Epithelial cell of alveolus of lung (primary cell): ENCODE measurements at places on chromosomes 4 and X. TPM values are rescaled to one million over a fixed set of nuclear protein-coding genes. Genes with fewer than 3 reads are reported as not detected.

ANTXR2 gene
- 69.7 and 93.1 TPM in 2 replicates for total RNA-seq

SPOCK3 gene
- total RNA-seq, result 0.52 and 0.56 TPM in 2 replicates

TEX13C gene
- total RNA-seq, result not detected in 2 replicates

MTTP gene
- 0.08 and 0.26 TPM in 2 replicates for total RNA-seq

LGI2 gene
- 0.16 TPM in 1 of 2 replicates, not detected in the other for total RNA-seq

STOX2 gene
- total RNA-seq, result 0.52 and 14.1 TPM in 2 replicates

FGFBP2 gene
- not detected in 2 replicates for total RNA-seq

MTNR1A gene
- total RNA-seq, result 0.48 TPM in 1 of 2 replicates, not detected in the other

PRKG2 gene
- total RNA-seq, result 1.9 and 22.0 TPM in 2 replicates

TRIM2 gene
- 27.1 and 30.1 TPM in 2 replicates for total RNA-seq

SSX1 gene
- total RNA-seq, result not detected in 2 replicates
